CD4-positive, alpha-beta T cell treated with Interleukin-12 subunit alpha and Interleukin-12 subunit beta, for 1 hour (primary cell): ENCODE measurements at places on chromosomes 1 and 21.

DNA sequence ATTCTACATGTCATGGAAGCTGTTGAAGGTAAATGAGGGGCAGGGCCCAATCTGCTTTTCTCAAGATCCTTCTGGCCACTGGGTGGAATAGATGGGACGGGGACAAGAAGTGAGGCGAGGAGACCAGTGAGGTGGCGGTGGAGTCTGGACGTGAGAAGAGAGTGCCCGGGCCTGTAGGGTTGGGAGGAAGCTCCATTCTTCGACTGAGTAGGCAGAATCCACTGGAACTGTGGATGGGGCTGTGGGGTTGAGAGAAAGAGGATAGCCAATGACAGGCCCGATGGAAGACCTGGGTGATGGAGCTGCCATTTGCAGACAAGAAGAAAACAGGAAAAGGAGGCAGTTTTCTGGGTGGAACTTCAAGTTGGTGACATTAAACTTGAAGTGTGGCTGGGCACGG lies 10.3 kb downstream of the SLC1A7 start:
- DNase-seq: no peak

DNA sequence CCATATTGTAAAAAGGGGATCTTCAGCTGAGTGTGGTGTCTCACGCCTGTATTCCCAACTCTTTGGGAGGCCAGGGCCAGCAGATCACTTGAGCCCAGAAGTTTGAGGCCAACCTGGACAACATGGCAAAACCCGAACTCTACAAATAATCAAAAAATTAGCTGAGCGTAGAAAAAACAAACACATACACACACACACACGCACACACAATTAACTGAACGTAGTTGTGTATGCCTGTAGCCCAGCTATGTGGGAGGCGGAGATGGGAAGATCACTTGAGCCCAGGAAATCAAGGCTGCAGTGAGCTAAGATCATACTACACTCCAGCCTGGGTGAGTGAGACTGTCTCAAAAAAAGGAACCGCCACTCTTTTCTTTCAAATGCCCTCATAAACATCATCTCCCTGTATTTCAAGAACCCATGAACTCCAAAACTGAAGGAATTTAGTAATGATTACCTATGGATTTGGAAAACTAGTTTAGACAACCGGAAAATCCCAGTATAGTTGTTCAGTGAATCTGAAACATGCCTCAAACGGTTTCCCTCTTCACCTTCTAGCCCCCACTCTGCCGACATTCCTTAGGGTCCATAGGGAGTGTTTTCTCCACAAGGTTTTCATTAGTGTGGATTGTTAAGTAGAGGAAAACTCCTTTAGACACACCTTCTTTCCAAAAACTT lies 4.5 kb downstream of the TXNIP start:
- DNase-seq: peak; percentile 46

DNA sequence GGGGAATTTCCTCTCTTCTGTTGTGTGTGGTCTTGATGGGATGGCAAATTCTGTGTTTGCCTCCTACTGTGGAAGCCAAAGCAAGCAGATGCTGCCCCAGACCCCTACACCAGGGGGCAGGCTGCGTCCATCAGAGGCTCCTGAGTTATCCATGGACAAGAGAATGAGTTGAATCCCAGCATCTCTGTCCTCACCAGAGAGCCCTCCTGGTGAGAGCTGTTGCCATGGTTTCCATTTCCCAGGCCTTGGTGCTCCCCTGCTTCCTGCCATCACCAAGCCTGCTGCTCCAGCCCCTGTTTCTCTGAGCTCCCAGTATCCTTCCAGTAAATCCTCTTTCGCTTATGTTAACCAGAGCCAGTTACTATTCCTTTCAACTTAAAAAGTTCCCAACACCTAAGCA lies 20.4 kb upstream of the GNG12 start:
- DNase-seq: no peak

DNA sequence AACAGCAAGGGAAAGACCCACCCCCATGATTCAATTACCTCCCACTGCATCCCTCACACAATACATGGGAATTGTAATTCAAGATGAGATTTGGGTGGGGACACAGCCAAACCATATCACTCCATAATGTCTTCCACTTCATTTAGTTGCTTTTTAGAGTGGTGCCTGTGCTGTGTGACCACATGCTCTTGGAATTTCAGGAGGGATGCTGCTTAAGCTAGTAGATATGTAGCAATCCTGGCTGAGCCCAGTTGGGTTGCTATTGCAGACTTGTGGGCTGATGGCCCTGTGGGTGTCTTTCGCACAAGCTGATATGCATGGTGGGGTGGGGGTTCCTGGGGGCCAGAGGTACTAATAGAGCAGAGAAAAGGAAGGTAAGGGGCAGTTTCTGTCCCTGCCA lies 160.4 kb upstream of the SYT6 start:
- DNase-seq: no peak

DNA sequence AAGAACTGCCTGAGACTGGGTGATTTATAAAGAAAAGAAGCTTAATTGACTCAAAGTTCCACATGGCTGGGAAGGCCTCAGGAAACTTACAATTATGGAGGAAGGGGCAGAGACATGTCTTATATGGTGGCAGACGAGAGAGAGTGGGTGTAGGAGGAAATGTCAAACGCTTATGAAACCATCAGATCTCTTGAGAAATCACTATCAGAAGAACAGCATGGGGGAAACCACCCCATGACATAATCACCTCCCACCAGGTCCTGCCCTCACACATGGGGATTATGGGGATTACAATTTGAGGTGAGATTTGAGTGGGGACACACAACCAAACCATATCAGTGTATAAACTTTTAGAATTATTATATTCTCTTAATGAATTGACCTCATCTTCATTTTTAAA lies 335.9 kb upstream of the DPYD start:
- DNase-seq: no peak

DNA sequence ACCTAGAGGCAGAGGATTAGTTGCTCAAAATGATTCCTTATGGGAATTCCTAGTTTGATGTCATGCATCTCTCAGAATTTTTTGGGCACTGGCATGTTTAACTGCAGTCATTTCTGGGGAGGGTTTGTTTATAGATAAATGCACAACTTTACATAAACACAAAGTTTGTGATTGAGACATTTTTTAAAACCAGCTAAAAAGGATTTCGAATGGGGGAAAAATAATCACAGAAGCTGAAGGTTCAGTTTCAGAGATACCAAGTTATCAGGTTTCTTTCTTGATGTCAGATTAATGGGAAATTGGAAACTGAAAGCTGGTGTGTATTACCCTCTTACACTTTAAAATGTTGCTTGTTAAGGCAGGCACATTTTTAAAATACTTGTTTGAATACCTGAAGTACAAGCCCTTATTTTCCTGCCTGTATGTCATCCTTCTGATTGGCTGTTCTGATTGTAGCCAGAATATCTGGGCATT lies 72.1 kb downstream of the DISP1 start:
- no peak for DNase-seq

DNA sequence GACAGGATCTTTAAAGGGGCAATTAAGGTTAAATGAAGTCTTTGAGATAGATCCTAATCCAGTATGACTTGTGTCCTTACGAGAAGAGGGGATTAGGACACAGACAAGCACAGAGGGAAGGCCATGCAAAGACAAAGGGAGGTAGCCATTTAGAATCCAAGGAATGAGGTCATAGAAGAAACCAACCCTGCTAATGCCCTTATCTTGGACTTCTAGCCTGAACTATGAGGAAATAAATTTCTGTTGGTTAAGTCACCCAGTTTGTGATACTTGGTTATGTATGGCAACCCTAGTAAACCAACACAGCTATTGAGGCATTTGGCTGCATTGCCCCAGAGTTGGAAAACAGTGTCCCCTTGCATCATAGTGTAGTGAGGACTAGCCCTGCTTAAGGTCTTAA lies 121.3 kb downstream of the MAST2 start:
- DNase-seq: no peak

DNA sequence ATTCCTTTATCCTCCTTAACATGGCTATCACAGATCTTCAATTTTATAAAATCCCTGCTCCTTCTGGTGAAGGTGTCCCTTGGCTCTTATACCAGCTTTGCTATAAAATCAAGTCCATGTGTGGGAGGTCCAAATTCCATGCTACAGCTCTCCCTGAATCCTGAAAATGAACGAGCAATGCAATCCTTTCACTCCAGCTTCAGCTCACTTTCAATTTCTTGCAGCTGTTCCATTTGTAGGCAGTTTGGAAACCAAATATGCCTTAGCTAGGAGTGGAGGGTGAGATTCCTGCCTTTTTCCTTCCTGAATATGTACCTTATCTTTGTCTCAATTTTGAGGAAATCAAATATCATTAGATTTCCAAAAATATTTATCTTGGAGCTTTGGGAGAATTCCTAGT lies 402.6 kb downstream of the TTLL7 start:
- DNase-seq: no peak

DNA sequence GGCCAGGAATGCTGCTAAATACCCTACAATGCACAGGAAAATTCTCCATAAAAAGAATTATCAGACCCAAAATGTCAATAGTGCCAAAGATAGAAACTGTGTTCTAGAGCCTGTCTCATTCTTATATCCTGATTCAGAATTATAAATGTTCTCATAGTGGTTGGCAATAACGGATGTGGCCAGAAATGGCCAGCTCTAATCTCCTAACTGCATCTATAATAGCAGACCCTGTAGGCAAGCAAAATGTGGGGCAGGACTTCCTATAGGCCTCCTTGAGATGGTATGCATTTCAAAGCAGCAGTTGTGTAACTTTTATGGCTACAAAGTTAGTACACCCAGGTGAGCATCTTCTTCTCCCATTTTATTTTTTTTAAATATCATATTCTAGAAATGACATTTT lies 95.9 kb upstream of the SGIP1 start:
- no peak for DNase-seq

GRCh38 chr1:81174052-81174451 lies 626.7 kb upstream of the ADGRL2 start:
- DNase-seq: no peak

- no peak for DNase-seq
Observed at GRCh38 chr1:56336982-56337381, 242.4 kb downstream of the PLPP3 start.

DNA sequence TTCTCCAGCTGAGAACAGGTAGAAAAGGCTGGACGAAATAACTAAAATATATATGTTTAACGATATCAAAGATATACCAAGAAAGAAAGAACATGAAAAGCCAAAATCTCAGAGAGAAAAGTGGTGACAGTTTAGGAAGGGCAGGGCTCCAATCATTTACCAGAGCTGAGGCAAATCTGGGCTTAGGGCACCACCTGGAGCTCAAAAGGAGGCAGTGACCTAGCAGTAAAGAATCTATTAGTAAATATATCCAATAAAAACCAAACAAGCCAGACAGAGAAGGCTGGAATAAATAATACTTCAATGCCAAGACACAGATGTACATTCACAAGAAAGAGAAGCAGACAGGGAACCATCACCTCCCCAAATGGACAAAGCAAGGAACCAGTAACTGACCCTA lies 43.5 kb downstream of the CHIA start:
- peak; percentile 71 for DNase-seq

- DNase-seq: no peak
Observed at GRCh38 chr1:214448536-214448935, 102.9 kb downstream of the PTPN14 start.

DNA sequence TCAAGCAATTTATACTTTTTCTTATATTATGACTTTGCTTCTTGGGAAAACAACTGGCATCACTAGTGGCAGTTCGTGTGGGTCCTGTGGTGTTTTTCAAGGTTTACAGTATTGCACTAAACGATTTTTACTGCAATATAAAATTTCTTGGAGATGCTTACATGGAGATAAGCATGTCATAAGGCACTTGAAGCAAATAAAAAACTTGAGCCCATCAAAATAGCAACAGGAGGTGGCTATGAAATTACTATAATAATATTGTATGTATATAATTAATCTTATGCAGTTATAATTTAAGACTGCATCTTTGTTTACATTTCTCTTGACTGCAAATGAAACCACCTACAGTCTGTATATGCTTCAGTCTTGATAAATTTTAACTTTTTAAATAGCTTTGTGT lies 29.3 kb upstream of the CHAF1B start:
- DNase-seq: no peak

DNA sequence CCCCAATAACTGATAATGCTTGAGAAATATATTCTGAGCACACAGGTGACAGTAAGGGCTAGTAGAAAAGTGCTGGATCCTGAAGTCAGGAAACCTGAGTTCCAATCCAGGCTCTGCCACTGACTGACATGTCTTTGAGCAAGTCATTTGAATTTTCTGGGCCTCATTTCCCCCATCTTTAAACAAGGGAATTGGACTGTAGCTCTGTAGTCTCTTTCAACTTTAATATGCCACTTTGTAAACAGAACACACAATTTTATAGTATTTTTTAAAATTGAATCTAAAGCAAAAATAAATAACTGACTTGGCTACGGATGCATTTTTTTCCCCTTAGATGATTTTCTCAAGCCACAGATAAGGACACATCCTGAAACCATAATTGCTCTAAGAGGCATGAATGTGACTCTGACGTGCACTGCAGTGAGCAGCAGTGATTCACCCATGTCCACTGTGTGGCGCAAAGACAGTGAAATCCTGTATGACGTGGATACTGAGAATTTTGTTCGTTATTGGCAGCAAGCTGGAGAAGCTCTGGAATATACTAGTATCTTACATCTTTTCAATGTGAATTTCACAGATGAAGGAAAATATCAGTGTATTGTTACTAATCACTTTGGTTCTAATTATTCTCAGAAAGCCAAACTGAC lies 37.0 kb downstream of the LRIG2 start:
- no peak for DNase-seq

DNA sequence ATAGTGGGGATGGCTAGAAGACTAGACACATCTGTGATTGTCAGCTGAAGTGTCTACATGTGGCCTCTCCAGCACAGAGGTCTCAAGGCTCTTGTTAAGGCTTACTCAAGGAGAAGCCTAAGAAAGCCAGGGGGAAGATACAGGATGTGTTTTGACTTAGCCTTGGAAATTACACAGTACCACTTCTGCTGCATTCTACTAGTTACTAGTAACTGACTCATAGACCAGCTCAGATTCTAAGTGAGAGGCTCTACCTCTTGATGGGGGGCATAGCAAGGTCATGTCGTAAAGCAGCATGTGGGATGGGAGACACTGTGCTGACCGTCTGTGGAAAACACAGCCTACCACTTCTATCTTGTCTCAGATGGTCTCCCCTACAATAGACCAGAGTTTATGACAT lies 99.5 kb downstream of the UBE2U start:
- DNase-seq: no peak
